ENCODE measurements at places on chromosomes 7 and 10.

DNA sequence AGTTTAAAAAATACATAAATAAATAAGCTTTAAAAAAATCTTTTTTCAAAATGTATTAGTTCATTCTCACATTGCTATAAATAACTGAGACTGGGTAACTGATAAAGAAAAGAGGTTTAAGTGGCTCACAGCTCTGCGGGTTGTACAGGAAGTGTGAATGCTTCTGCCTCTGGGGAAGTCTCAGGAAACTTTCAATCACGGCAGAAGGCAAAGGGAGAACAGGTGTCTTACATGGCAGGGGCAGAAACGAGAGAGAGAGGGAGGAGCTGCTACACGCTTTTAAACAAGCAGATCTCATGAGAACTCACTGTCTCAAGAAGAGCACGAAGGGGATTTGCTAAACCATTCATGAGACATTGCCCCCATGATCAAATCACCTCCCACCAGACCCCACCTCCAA, 114.6 kb downstream of the DNAJC1 start:
- no peak for DNase-seq

- no peak for DNase-seq
Observed at GRCh38 chr10:2236876-2237275, 499.6 kb upstream of the ADARB2 start.

DNA sequence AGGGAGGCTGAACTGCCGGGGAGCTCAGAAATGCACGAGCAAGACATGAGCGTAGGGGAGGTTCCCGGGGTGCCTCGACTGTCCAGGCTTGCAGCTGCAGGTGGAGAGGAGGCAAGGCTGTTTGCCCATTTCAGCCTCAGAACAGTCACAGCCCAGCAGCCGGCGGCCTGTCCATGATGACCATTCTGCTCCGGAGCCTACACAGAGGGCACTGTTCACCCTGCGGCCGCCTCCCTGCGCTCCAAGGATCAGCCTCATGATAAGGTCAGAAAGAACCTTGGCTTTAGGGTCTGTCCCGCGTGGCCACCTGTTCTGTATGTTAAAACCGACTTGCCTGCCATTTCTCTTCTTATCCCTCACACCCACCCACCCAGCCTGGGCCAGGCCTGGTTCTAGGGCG, 21.9 kb upstream of the CFAP46 start:
- DNase-seq: no peak

DNA sequence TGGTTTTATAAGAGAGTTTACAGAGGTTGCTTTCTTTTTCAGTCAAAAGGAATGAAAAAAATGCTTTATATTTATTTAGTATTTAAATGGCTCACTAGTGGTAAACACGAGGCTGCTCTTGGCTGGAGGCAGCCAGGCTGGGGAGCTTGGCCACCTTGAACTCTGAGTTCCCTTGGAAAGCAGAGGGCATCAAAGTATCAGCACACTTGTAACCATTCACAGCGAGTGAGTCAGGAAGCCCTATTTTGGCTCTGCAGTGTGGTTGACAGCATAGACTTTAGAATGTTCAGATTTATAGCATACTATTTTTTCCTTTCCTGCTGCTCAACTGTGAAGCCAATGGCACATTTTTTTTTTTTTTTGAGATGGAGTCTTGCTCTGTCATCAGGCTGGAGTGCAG, 51.6 kb downstream of the CYCS start:
- DNase-seq: no peak

DNA sequence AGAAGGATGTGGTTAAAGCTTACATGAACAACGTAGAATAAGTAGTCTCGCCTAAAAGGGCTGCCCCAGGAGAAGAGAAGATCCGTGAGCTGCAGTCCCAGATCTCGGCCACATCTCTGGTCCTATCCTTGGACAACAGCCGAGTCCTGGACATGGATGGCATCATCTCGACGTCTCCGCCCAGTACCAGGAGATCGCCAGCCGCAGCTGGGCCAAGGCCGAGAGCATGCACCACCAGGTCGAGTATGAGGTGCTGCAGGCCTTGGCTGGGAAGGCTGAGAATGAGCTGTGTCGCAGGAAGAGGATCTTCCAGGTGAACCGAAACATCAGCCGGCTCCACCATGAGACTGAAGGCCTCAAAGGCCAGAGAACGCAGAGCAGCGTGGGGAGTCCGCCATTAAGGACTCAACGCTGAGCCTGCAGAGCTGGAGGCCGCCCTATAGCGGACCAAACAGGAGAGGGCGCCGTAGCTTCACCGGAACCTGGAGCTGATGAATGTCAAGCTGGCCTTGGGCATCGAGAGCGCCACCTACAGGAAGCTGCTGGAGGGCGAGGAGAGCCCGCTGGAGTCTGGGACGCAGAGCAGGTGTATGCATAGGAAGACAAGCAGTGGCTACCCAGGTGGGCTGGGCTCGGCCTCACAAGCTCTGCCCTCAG, 22.2 kb downstream of the LIPK start:
- no peak for DNase-seq

GRCh38 chr7:112411186-112411795, 39.0 kb upstream of the IFRD1 start:
- DNase-seq: peak; percentile 36

- DNase-seq: no peak
Observed at GRCh38 chr10:83469728-83470331, 669.5 kb upstream of the GHITM start.

DNA sequence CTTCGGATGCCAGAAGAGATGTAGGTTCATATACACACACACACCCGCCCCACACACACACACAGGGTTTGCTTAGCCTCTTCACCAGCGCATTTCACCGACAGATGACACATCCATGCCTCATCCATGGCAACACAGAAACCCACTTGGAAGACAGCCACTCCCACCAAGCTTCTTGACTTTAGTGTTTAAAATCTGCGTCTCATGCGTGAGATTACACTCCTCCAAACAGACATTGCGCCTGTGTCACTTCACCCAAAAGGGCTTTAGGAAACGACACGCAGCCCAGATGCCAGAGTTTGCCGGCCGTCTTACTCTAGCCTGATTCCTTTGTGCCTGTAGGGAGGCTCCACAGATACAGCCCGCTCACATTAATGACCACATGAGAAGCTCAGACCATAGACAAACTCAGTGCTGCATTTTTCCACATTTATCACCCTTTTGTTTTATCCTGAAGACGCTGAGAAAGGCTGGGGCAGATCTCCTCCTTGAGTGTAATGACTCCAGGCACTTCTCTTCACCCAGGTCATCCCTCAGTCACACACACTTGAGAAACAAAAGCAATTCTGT, 73.8 kb downstream of the DIP2C start:
- no peak for DNase-seq

- DNase-seq: no peak
Observed at GRCh38 chr7:94612253-94612652, 43.7 kb downstream of the SGCE start.

GRCh38 chr10:70759781-70760180, 25.4 kb downstream of the TBATA start:
- no peak for DNase-seq

DNA sequence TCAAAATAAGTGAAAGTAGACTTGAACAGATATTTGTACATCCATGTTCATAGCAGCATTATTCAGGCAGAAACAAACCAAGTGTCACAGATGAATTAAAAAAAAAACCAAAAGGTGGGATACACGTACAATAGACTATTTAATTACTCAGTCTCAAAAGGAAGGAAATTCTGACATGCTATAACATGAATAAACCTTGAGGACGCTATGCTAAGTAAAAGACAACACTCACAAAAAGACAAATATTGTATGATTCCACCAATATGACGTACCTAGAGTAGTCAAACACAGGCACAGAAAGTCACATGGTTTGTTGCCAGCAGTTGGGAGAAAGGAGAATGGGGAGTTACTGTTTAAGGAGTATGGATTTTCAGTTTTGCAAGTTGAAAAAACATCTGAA, 18.0 kb upstream of the CFAP70 start:
- DNase-seq: no peak

DNA sequence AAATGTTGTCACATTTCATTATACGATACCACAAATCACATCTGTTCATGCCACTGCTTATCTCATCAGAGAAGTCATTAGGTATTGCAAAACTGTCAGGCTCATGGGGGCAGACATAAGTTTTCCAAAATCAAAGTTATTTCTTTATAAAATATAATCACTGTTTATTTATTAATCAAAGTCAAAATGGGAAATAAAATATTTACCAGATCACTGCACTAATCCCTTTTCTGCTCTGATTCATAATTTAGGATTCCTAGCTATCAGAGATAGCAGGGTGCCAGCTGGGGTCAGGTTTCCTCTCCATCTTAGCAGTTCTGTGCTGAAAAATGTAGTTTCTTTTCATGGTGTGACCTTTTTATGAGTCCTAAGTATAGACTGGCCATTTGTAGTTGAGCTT, 117.7 kb upstream of the LANCL2 start:
- no peak for DNase-seq

DNA sequence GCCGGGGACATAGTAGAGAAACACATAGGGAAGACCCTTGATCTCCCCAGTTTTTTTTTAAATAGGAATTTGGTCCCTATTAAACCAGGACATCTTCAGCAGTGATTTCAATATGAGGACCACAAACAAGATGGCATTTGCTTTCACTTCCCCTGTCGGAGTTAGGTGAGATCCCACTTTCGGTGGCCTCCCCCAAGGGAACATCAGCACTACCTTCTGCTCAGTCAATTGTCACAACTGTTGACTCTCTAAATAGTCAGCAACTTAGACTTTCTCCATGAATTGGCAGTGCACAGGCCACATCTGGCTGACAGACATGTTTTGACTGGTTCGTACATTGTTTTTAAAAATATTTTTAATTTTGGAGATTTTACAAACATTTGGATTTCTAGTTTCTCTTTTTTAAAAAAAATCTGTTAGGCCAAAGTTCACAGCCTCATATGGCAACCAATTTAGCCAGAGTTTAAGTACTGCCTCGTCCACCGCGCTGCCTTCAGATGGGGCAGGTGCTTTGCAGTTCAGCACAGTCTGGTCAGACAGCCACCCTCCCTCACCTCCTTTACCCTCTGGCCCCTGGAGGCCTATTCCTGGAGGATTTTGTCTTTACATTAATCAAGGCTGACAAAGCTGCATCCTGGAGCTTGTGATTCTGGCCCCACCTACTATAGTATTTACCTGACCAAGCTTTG, 139.2 kb upstream of the PRR15 start:
- DNase-seq: no peak

- DNase-seq: no peak
Observed at GRCh38 chr10:71966046-71967004, 2.1 kb downstream of the CHST3 start.

GRCh38 chr10:99372546-99373271, 43.6 kb downstream of the CNNM1 start:
- DNase-seq: no peak

DNA sequence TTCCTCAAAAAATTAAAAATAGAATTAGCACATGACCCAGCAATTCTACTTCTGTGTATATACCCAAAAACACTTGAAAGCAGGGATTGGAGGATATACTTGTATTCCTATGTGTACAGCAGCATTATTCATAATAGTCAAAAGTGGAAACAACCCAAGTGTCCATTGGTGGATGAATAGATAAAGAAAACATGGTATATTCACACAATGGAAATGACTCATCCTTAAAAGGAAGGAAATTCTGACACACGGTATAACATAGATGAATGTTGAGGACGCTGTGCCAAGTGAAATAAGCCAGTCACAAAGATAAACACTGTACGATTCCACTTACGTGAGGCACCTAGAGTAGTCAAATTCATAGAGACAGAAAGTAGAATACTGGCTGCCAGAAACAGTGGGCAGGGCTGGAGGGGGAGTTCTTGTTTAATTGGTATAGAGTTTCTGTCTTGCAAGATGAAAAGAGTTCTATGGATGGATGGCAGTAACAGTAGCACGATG, 26.6 kb upstream of the KAT6B start:
- no peak for DNase-seq

DNA sequence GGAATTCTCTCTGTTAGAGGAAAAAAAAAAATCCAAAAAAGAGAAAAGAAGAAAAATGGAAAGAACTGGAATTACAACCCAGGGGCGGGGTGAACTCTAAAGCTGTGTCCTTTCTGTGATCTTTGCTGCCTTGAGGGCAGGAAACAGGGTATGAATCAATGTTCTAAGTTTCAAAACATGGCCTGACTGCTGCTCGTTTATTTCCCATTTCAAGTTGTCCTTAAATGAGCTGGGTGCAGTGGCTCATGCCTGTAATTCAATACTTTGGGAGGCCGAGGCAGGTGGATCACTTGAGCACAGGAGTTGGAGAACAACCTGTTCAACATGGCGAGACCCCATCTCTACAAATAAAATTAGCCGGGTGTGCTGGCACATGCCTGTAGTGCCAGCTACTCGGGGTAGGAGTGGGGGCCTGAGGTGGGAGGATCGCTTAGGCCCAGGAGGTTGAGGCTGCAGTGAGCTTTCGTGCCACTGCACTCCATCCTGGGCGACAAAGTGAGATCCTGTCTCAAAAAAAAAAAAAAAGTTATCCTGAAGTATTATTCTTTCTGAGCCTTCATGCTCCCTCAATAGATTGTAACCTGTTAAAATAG, 24.7 kb upstream of the TFAM start:
- no peak for DNase-seq

GRCh38 chr7:131692131-131692960, 135.9 kb upstream of the PODXL start:
- DNase-seq: peak; percentile 43
